ENCODE measurements at places on chromosomes 11 and 22. TPM values are rescaled to one million over a fixed set of nuclear protein-coding genes. Genes with fewer than 3 reads are reported as not detected.
A peak's percentile ranks its signal among the peaks of the same experiment; 100 is the strongest.

FAM181B gene
- 0.28 TPM for total RNA-seq

DDI1 gene
- total RNA-seq = not detected

GUCY1A2 gene
- total RNA-seq = 0.84 TPM

TNNT3 gene
- total RNA-seq = 0.40 TPM

RFPL3 gene
- total RNA-seq = not detected

- no peak for ATAC-seq
Observed at GRCh38 chr11:92931746-92932422, 37.6 kb upstream of the MTNR1B start.

DNA sequence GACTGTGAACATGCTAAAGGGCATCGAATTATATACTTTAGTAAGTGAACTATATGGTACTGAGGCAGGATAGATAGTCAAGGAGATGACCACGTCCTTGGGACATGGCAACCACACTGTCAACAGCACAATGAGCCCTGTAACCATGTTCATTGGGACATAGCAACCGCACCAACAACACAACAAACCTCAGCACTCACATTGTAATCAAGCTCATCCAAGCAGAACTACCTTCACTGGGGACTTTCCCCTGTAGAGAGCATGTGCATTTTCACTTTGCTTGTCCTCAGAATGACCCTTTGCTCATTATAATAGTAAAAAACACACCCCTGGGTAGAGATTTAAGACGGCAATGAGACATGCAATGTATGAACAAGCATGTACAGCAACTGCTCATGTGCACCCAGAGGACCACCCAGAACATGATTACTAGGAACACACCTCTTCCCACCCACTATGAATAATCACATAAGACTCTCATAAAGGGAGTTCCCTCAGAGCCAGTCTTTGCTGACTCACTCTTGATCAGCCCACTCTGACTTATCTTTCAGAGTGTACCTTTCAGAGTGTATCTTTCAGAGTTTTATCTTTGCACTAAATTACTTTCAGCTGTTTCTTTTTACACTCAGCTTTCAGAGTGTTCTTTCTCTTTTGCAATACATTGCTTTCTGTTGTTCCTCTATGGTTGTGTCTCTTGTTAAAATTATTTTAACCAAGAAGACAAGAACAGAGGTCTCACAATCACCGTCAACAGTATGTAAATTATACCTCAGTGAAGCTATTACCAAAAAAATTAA lies 4.1 kb upstream of the PLAAT2 start:
- ATAC-seq = peak; percentile 91

GRCh38 chr22:39381930-39382329 lies 17.6 kb upstream of the TAB1 start:
- no peak for ATAC-seq

DNA sequence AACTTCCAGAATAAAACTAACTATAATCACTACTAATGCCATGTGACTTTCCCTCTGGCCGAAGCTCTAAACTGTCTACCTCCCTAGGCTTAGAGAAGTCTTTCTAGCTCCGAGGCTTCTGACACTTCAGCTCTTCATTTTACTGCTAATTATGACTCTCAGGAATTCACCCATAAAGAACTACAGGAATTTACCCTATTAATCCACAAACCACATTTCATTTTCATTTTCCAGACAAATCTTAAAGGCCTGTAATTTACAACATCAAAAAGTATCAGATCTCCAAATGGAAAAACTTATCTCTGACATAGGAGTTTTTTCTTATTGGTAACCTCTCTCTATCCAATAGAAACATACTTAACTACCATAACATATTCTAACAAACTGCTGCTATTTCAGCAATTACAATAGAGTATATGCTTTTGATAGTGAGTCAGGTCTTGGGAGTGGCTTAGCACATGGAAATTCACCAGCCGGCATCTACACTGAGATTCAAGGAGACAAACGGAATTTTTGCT lies 33.4 kb downstream of the MRTFA start:
- ATAC-seq = peak; percentile 67

DNA sequence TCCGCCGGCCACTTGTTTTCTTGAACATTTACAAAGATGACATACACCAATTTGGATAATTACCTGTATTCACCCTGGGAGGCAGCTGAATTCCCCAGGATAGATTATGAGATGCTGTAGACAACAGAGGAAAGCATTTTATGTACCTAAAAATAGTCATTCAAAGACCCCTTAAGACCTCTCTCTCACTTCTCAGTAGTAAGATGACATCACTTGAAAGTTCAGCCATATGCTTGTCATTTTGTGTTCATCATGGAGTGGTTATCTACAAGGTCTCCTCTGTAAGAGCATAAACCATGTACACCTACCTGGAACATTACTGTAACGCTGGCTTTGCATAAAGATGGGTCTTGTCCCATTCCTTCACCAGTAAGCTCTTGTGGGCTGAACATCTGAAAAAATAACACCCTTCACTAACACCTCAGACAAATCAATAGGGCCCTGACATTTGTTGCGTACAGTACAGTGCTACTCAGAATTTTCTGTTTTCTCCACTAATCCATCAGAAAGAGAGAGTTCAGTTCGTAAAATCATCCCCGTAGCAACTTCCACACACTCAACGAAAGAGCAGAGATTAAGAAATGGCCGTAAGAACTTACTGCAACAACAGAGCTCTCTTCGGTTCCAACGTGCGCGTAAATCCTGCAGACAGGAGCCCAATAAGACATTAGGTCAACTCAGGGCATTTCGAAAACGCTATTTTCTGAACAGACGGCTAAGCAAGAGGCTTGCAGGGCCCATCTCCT lies 15.6 kb upstream of the WDR74 start:
- no peak for ATAC-seq

GRCh38 chr22:42919199-42919598 lies 62.1 kb upstream of the ARFGAP3 start:
- ATAC-seq = peak; percentile 53

GRCh38 chr22:45162531-45162930 lies 1.2 kb upstream of the NUP50 start:
- ATAC-seq = no peak

GRCh38 chr11:118186346-118187107 lies 10.1 kb upstream of the SCN2B start:
- no peak for ATAC-seq

DNA sequence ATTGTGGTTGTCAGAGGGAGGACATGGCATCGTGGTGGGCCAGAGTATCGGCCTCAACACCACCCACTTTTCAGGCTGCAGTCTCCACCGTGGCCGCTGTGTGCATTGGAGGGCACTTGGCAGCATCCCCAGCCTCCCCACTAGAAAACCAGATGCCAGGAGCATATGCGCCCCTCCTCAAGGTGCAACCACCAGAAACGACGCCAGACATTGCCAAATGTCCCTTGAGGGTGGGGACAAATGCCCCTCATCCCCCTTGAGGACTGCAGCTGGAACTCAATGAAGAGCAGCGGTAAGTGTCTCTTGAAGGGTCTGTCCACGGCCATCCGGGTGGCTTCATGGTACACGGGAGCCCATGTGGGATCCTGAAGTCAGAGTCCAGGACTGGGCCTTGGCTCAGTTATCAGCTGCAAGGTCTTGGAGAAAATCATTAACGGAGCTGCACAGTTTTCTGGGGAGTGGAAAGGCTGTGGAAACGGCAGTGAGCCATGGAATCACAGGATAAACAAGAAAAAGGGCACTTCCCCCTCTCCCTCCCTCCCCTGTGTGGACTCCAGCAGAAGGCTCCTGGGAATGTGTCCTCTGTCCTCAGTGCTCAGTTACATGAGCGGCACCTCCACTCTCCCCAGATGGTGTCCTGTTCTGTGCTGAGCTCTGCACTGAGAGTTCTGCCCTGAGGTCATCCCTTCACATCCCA lies 324.4 kb upstream of the B3GAT1 start:
- ATAC-seq = no peak

DNA sequence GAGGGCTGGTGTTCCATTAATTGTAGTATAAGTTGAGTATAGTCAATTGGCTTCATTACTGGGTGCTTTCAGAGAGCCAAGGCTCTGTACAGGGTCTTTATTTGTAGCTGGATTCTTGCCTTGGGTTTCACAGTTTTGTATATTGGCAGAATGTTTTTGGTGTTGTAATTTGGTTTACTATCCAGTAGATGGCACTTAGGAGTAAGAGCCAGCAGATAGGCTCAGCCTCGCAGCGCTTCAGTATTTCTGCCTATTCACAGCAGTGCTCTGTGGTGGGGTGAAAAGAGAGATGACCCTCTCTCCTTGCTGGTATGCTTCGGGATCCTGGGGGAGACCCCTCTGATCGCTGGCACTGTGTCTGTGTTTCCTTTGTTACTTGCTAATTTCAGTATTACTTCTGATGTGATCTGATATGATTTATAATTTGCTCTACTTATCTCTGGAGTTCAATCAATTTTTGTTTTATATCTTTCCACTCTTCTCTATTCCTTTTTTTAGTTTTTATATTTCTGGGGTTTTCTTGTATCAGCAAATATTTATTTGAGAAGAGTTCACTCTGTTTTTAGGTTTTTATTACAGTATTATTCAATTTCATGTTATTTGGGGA lies 52.2 kb downstream of the ANO5 start:
- peak; percentile 60 for ATAC-seq

GRCh38 chr11:124756033-124756752 lies 4.1 kb upstream of the VSIG2 start:
- ATAC-seq = no peak

DNA sequence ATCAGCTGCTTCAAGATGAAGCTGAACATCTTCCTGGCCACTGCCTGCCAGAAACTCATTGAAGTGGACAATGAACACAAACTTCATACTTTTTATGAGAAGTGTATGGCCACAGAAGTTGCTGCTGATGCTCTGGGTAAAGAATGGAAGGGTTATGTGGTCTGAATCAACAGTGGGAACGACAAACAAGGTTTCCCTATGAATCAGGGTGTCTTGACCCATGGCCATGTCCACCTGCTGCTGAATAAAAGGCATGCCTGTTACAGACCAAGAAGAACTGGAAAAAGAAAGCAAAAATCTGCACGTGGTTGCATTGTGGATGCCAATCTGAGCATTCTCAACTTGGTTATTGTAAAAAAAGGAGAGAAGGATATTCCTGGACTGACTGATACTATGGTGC lies 22.2 kb upstream of the BIRC3 start:
- ATAC-seq = no peak
